GM10248 (cell line): ENCODE measurements at places on chromosomes 6 and 20.

DNA sequence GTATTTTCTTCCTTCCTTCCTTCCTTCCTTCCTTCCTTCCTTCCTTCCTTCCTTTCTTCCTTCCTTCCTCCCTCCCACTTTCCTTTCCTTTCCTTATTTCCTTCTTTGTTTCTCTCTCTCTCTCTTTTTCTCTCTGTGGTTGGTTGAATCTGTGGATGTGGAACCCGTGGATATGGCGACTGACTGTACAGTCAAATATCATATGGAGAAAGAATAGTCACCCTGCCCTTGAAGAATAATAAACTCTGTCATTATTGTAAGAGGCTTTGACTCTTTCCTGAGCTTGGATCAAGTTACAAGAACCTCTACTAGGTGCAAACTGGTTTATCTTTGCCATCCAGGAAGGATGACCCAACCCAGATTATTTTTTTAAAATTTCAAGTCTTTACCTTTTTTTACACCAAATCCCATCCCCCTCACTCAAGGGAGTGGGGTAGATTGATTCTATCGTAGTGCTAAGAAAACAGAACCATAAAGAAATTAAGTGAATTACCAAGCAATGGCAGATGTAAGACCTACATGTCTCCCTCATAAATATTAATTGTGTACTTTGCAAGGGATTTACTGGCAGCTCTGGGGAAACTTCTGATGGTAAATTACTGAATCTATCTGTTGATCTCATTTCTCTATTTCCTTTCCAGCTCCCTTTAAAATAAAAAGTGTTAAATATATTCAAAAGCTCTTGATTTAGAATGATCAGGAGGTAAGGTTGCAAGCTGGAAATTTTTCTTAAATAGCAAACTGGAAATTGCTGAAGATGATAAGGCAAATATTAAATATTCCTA is 667.5 kb downstream of the UTRN start:
- no peak for DNase-seq

DNA sequence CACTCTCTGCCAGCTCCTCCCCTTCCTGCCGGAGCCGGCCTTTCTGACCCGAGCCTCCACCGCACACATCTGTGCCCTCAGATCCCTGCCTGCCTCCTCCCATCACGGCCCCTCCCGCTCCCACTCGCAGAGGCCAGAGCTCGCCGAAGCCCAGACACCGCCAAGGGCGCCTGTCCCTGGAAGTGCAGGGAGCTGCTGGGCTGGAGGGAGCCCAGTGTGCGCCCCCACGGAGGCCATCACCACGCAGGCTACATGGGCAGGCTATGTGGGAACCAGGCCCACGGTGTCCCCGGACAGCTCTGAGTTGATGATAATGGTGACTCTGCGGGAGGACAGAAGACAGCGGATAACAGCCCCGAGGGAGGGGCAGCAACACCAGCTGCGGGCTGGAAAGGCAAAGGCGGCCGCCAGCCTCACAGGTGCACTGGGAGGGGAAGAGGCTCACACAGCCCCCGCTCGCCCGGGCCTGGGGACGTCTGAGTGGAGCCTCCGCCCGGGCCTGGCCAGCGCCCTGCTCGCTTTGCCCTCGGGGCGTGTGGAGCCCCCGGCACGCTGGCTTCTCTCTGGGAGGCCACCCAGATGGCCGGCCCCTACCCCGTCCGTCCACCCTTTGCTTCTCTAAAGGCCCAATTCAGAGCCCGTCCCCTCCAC is 154.9 kb downstream of the DLL1 start:
- no peak for DNase-seq

- DNase-seq: peak; percentile 9
Observed at GRCh38 chr6:184161-184700, 108.1 kb upstream of the DUSP22 start.

GRCh38 chr6:9504191-9504590 is 910.7 kb downstream of the TFAP2A start:
- DNase-seq: no peak

- DNase-seq: no peak
Observed at GRCh38 chr6:38504996-38505395, 134.7 kb downstream of the BTBD9 start.

GRCh38 chr6:3355358-3356055 is 96.8 kb downstream of the PSMG4 start:
- DNase-seq: no peak

DNA sequence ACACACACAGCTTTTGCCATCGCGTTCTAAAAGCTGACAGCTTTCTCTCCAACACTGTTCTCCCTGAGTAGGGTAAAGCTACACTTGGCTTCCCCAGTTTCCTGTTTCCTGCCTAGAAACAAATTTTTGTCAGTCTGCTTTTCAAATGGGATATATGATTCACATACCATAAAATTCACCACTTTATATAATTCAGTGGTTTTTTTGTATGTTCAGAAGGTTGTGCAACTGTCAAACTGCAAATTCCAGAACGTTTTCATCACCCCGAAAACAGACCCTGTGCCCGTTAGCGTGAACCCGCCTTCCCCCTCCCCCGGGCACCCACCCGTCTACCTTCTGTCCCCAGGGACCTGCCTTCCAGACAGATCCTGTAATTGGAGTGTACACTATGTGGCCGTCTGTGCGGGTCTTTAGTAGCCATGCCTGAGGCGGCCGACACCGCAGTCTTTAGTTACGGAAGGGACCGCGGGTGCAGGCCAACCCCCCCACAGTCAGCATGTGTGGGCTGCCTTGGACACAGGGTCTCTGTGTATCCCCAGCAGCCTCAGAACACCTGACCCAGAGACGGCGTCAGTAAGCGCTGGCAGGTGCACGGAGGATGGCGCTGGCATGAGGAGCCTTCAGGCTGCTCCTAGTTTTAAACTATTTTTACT is 16.6 kb downstream of the HRH3 start:
- DNase-seq: no peak

- no peak for DNase-seq
Observed at GRCh38 chr6:169775321-169775720, 23.9 kb downstream of the ERMARD start.

GRCh38 chr6:149471801-149472200 is 13.0 kb downstream of the ZC3H12D start:
- DNase-seq: no peak

DNA sequence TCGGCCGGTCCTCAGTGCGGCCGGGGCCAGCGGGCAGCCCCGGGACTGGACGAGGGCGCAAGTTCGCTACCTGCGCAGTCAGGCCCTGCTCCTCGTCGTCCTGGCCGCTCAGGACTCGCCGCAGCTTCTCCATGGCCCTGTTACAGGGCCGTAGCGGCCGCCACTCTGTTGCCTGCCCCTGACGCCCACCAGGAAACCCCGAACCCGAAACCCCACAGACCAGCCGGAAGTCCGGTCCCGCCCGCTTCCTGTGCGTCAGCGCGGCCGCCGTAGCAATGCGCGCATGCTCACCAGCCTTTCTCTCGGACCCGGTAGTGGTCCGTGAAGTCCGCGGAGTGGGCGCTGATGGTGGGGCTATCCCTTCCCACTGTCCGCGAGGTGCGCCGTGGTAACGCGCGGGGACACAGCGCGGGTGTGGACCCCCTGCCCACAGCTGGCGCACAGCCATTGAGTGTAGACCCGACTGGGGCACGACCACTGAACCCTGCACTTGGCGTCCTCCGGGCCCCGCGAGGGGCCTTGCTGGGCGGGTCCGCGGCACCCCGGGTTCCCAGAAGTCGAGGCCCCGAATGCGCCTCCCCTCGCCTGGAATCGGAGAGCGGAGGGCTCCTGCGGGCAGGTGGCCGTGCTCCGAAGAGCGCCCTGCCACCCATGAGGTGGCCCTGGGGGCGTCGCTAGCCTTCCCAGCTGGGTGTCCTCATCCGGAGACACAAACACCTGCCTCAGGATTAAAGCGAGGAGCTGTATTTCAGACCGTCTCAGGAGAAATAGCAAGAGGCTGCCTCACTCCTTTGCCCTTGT is at the start of gene SFT2D1:
TSS of gene SFT2D1 (minus strand) at position 197 of the 801 bp plus-strand sequence. CDS start at position 133, 64 bp downstream.
- peak; percentile 95 for DNase-seq

DNA sequence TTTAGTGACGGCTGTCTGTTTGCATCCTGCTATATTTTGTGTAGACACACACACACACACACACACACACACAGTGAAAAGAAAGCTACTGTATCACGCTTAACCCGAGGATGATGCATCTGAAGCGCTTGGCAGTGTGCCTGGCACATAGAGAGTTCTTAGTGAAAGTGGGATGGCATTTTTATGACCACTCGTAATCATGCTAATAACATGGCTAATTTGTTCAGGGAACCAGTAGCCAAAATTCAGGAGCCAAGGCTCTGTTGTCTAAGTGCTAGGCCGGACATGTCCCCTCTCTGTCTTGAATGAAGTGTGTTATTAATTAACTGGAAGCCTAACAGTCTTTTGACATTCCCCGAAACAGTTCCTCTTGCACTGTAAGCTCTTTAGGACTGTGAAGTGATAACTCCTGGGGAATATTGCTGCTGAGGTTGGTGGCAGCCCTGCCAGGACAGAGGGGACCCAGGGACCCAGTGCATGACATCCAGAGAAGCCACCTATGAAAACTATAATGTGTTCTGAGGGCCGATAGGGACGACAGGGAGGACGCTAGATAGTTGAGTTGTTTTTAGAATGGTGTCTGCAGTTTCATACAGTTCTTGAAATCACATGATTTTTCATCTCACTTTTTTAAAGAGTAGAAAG is 45.0 kb upstream of the IRF4 start:
- DNase-seq: no peak

- DNase-seq: no peak
Observed at GRCh38 chr6:11903645-11904044, 108.5 kb upstream of the HIVEP1 start.

DNA sequence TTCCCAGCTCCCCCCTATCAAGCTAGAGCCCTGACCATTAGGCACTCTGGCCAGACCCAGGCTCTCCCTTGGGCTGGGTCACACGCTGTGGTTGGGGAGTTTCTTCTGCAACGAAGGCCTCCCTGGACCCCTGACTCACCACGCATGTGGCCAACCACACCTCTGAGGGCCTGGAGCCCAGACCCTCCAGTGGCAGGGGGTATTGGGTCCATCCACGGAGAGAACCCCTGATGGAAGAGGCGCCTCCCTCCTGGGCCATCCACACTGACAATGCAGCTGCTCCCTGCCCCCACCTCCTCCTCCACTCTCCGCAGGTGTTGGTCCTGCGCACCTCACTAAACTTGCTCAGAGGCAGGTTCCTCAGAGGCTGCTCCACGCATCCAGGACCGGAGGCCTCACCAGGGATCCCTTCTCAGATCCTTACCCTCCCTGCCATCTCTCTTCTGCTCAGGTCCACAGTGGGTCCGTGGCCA is 125.4 kb downstream of the RNASET2 start:
- DNase-seq: no peak

- no peak for DNase-seq
Observed at GRCh38 chr6:54431466-54431865, 123.2 kb downstream of the TINAG start.

DNA sequence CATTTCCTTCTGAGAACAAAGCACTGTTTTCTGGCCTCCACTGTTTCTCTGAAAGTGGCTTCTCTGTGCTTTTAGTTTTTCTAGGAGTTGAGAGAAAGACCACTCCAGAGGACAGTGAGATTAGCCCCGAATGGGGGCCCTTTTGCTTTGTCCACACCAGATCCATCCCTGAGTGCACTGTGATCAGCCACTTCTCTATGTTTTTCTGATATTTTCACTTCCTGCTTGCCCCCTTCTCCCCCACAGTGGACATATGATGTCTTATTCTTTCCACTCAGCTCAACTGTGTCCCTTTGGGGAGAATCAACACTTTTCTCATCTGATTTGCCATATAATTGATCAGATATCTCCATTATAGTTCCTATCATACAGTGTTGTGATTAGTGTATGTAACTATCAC is 35.6 kb upstream of the HIVEP1 start:
- DNase-seq: no peak
